CD4-positive, alpha-beta T cell treated with Interferon alpha-2 for 1 hour (primary cell): ENCODE measurements at places on chromosomes 5 and 9.

GRCh38 chr9:110282018-110282738 lies 25.9 kb upstream of the TXN start:
- no peak for DNase-seq

DNA sequence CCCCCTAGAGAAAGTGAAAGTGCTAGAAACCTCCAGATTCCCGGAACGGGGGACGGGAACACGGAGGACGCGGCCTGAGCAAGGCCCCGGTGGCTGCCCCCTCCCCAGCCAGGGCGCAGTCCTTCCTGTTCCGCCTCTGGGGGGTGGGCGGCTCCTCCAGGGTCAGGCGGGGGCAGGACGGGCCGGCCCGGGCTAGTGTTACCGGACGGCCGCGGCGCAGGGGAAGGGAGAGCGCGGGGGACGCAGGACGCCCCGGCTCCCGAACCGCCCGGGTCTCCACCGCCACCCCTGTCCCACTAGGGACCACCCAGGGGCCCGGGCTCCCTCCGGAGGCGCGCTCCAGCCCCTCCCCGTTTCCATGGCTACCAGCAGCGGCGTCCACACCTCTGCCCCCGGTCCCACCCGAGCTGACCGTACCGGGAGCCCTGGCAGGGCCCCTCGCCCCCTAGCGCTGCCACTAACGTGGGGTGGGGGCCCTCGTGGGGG lies 579 bp downstream of the SLC12A7 start:
- DNase-seq = no peak

- no peak for DNase-seq
These were observed 32.8 kb upstream of the EBF1 start for GRCh38 chr5:159132429-159133040.

GRCh38 chr9:33013962-33014664 lies 11.0 kb upstream of the DNAJA1 start:
- DNase-seq = no peak
